ENCODE measurements at places on chromosomes 7 and 10.

GRCh38 chr7:12715372-12716133 is 28.1 kb downstream of the ARL4A start:
- peak overlapping the region; percentile 53 for H3K27ac ChIP-seq
- no peaks in the 10 kb centered on the region for H3K36me3 ChIP-seq
- no peaks in the 10 kb centered on the region for H3K27me3 ChIP-seq
- H3K4me1 ChIP-seq = no peaks in the 10 kb centered on the region
- peak; percentile 27 for DNase-seq

GRCh38 chr10:125016123-125016522 is 74.2 kb downstream of the ZRANB1 start:
- no peak for DNase-seq
- no peaks in the 10 kb centered on the region for H3K36me3 ChIP-seq
- no peaks in the 10 kb centered on the region for H3K4me1 ChIP-seq
- H3K4me3 ChIP-seq = no peak overlapping the region
- no peak overlapping the region for H3K27ac ChIP-seq
- H3K27me3 ChIP-seq = no peaks in the 10 kb centered on the region

GRCh38 chr10:3025026-3025683 is 42.2 kb upstream of the PFKP start:
- DNase-seq = no peak
- no peak overlapping the region for H3K4me3 ChIP-seq
- no peak overlapping the region for H3K27ac ChIP-seq
- H3K27me3 ChIP-seq = no peaks in the 10 kb centered on the region
- H3K4me1 ChIP-seq = no peaks in the 10 kb centered on the region
- H3K36me3 ChIP-seq = no peaks in the 10 kb centered on the region

GRCh38 chr10:132001238-132001972 is 19.7 kb upstream of the BNIP3 start:
- no peaks in the 10 kb centered on the region for H3K36me3 ChIP-seq
- DNase-seq = no peak
- no peak overlapping the region for H3K27ac ChIP-seq
- H3K4me1 ChIP-seq = no peaks in the 10 kb centered on the region
- no peak overlapping the region for H3K4me3 ChIP-seq

- no peak for DNase-seq
- no peaks in the 10 kb centered on the region for H3K4me1 ChIP-seq
- H3K27ac ChIP-seq = no peak overlapping the region
- no peaks in the 10 kb centered on the region for H3K27me3 ChIP-seq
- H3K4me3 ChIP-seq = no peak overlapping the region
Measured at GRCh38 chr7:80630608-80631405, 7.6 kb upstream of the CD36 start.

DNA sequence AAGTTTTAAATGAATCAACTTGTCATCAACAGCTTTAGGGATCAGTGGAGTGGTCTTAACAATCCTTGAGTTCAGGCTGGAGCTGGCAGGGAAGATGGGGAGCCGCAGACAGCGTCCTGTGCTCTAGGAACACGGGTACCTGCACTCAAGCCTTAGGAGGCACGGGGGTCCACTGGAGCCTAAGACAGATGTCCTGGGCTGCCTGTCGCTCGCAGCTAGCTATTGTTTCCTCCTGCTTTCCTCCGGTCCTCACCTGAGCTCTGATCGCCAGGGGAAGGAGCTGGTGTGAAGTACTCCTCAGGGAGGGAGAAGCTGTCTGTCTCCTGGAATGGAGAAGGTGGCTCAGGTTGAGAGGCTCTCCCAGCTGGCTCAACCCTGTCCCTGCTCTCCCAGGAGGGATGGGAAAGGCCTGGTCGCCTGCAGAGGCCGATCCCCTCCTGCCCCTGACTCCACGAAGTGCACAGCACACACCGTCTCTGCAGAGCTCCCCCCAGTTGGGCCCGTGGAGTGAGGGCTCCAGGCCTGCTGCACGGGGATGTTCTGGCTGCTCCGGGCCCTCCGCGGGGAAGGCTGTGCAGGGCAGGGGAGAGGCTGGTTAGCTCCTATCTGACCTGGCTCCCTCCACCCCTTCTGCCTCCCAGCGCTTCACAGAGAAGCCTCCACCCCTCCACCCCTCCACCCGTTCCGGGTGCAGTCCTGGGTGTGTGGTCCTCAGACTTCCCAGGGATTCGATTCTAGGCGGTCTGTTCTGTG is 14.5 kb upstream of the PYROXD2 start:
- no peaks in the 10 kb centered on the region for H3K4me1 ChIP-seq
- DNase-seq = no peak
- H3K27ac ChIP-seq = no peak overlapping the region
- no peak overlapping the region for H3K4me3 ChIP-seq

Measured in thymus (tissue), 14 donors.